Mucosa of descending colon (tissue), 3 donors: ENCODE measurements at places on chromosomes 3 and 15. TPM values are rescaled to one million over a fixed set of nuclear protein-coding genes. Genes with fewer than 3 reads are reported as not detected.

The RBP2 gene
- 1.5 TPM for total RNA-seq

The STRA6 gene
- total RNA-seq: not detected

The ZXDC gene
- total RNA-seq: 39.4 TPM

The CPLX3 gene
- total RNA-seq: 0.19 TPM

The FAM43A gene
- 12.7 TPM for total RNA-seq
